ENCODE measurements at places on chromosomes 13 and 19.
A peak's percentile ranks its signal among the peaks of the same experiment; 100 is the strongest.

GRCh38 chr19:3479177-3479833 lies 1.0 kb downstream of the SMIM24 start:
- no peak for DNase-seq

- DNase-seq = no peak
Measured at GRCh38 chr19:4288091-4288777, 9.2 kb downstream of the SHD start.

DNA sequence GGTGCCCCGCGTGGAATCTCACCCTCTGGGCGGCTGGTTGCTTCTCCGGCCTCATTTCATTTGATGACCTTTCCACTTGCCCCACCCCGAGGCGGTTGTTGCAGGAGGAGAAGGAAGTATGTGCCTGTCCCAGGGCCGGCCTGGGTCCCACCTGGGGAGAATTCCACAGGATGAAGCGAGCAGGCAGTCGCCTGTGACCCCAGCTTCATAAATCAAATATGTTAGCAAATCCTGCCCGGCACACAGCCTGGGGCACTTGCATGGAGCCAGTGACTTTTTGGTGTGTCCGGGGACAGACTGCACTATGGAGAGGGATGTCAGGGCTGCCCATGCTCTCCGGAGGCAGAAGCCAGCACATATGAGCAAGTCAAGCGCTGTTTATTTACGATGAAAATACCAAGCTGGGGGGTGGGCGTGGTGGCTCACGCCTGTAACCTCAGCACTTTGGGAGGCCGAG lies 19.7 kb upstream of the ZBTB7A start:
- DNase-seq = no peak

DNA sequence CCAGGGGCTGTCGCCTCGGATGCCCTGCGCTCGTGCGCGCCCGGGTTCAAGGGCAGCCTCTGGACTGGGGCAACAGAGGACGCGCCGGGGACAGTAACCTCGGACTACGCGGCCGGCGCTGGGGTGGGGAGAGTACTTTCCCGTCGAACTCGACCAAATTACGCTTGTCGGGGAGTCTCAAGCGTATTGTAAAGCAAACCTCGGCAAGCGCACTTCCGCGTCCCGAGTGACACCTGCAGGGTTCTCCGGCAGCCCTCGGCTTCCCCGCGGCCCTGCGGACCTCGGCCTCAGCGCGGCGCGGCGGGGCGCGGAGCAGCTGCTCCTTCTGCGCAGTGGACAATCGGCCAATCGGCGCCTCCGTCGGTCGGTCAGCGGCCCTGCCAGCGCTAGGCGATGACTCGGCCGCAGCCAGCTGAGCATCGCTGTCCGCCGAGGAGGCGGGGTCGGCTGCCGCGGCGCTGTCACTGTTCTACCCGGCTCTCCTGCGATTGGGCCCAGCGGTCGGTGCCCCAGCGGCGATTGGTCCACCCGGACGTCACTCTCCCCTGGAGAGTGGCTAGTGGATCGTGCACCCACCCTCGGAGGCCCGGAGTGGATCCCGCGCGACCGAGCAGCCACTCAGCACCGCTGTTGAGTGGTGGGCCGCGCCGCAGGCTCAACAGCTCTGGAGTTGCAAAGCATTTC lies at the start of gene SLC46A3:
TSS of gene SLC46A3 (minus strand) at position 428 of the 684 bp plus-strand sequence. CDS start 972 bp downstream, outside the sequence.
- DNase-seq = peak; percentile 100

DNA sequence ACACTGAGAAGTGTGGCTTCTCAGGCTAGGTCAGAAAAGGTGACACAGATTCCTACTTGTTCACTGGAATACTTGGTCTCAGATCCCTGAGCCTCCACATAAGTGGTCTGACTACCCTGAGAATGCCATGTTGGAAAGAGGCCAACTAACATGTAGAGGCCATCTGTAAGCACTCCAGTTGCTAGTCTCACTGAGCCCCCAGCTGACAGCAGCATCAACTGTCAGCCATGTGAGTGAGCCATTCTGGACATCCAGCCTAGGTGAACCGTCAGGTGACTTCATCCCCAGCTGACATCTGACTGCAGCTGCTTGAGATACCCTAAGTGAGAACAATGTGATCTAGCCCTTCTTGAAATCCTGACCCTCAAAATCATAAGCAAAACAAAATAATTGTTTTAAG lies 18.1 kb upstream of the ARL11 start:
- no peak for DNase-seq

- DNase-seq = peak; percentile 20
Measured at GRCh38 chr13:112351825-112352224, 24.3 kb upstream of the SPACA7 start.

DNA sequence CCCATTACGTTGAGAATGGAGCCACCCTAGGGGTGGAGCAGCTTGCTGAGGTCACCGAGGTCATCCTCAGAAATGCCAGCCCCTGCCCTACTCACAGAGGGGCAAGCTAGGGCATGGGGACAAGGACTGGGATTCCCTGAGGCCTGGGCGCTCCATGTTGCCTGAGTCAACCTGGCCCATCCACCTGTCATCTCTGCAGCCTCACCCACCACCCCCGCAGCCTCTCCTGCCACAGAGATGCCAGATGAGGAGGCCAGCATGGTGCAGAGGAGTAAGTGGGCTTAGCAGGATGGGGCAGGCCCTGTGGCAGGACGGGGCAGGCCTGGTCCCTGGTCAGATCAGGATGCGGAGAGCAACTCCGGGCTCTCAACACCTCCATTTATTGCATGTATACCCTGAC lies 9.5 kb downstream of the NKPD1 start:
- no peak for DNase-seq

- no peak for DNase-seq
Measured at GRCh38 chr13:112142401-112142930, 75.5 kb downstream of the SOX1 start.

GRCh38 chr13:22561581-22561980 lies 619.2 kb upstream of the SGCG start:
- DNase-seq = no peak

DNA sequence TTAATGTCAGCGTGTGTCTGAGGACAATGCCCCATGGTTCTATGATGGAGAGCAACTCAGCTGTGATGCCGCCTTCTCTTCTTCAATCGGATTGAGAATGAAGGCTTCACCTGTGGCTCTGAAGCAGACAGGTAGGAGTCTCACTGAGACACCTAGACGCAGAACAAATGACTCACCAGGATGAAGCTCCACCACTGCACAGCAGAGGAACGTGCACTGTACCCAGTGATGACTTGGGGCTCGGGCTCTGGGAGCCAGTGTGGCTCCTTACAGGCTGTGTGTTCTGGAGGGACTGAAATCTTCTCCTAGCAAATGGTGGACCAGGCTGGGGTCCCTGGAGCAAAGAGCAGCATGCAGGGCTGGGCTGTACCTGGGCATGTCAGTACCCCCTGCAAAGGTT lies 44.0 kb downstream of the CCDC70 start:
- DNase-seq = peak; percentile 49

- DNase-seq = no peak
Measured at GRCh38 chr13:44280456-44280855, 93.2 kb upstream of the SERP2 start.

DNA sequence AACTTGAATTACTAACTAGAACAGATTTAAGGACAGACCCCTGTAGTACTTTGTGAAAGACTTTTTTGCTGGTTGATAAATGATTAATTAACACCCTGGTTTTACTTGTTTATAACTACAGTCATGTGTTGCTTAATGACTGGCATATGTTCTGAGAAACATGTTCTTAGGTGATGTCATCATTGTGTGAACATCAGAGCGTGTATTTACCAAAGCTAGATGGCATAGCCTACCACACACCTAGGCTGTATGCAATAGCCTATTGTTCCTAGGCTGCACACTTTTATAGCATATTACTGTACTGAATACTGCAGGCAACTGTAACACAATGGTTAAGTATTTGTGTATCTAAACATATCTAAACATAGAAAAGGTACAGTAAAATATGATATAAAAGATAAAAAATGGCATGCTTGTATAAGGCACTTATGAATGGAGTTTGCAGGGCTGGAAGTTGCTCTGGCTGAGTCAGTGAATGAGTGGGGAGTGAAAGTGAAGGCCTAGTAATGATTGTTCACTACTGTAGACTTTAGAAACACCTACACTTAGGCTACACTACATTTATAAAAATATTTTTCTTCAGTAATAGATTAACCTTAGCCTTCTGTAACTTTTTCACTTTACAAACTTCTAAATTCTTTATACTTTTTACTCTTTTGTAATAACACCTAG lies 260.3 kb downstream of the KCNRG start:
- no peak for DNase-seq

DNA sequence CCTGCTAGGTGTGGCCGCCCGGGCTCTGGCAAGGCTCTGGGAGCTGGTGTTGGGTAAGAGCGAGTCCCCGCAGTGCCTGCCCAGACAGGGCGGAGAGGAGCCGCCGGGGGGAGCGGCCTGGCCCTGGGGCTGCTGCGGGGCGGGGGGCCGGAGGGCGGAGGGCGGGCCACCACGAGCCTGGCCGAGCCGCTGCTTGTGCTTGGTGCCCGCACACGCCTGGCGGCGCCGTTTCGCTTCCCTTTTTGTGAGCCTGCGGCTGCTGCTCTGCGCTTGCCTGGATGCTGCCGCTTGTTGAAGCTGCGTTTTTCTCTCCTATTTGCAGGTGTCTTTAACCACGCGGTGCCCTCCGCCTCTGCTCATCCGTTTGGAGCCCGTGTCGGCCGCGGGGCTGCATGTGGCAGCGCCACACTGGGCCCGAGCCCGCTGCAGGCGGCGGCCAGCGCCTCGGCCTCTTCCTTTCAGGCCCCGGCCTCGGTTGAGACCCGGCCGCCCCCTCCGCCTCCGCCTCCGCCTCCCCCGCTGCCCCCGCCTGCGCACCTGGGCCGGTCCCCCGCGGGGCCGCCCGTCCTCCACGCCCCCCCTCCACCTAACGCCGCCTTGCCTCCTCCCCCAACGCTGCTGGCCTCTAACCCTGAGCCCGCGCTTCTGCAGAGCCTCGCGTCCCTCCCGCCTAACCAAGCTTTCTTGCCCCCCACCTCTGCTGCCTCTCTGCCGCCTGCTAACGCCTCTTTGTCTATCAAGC lies 8.5 kb downstream of the PLEKHJ1 start:
- DNase-seq = no peak

- DNase-seq = no peak
Measured at GRCh38 chr19:42076380-42076944, 496 bp downstream of the ZNF574 start.

DNA sequence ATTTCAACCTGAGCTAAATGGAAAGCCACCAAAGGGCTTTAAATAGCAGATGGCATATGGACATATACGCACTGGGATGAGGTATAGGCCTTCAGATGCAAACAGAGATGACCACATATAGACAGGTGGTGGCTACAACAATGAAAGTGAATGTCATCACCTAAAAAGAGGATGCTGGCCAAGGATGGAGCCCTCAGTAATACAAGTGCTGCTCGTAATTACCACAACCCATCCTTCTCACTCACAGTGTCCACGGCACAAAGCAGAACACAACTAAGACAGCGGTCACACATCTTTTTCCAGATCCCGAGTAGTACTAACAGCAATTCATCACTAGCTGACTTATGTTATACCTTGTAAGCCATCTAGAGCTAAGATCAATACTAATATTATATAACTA lies 18.2 kb upstream of the DOCK9 start:
- DNase-seq = no peak

Measured in posterior vena cava (tissue), 2 donors.